ENCODE measurements at places on chromosomes 7 and 10.

- DNase-seq = no peak
Observed at GRCh38 chr10:29760138-29760900, 125.5 kb upstream of the SVIL start.

DNA sequence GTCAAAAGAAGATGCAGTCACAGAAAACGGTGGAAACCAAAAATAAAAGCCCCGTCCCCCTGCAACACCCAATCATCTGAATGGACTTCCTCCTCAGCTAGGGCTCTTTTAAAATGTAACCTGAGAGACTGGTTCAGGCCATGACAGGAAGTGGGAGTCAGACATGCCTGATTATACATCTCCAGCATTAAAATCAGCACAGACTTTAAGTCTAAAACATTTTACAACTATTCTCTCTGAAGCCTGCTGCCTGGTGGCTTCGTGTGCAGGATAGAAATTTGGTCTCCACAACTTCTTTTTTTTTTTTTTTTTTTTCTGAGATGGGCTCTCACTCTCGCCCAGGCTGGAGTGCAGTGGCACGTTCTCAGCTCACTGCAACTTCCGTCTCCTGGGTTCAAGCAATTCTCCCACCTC, 30.3 kb downstream of the HACD1 start:
- no peak for DNase-seq

DNA sequence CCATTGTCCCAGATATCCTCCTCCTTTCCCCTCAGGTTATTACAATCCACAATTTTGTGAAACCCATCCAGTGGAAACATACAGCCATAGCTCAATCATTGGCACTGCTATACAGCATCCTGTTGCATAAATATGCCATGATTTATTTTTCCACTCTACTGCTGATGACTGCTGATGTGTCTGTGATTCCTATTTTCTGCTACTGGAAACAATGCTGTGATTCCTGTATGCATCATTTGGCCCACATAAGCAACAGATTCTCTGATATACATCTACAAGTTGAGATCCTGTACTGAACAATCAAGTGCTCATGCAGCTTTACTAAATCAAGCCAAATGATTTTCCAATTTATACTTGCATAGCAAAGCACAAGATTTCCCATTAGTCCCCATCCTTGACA, 39.6 kb downstream of the CUL2 start:
- no peak for DNase-seq

DNA sequence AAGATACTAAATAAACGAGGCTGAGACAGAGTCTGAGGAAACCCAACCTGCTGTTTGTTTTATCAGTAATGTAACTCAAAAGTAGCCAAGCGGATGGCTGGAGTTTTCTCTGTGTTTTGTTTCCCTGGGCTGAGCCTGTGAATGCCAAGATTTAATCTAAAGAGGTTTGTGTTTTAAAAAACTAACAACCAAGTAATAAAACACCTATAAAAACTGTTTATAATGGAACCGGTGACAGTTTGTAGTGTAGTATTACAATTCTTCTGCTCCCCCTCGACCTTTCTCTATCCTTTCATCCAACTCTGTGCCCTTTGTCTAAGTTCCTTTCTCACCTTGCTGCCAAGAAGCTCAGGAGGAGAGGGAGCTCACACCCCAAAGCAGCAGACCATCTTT, 2.6 kb upstream of the KAT6B start:
- no peak for DNase-seq

- no peak for DNase-seq
Observed at GRCh38 chr10:48699011-48699627, 14.4 kb downstream of the WDFY4 start.

DNA sequence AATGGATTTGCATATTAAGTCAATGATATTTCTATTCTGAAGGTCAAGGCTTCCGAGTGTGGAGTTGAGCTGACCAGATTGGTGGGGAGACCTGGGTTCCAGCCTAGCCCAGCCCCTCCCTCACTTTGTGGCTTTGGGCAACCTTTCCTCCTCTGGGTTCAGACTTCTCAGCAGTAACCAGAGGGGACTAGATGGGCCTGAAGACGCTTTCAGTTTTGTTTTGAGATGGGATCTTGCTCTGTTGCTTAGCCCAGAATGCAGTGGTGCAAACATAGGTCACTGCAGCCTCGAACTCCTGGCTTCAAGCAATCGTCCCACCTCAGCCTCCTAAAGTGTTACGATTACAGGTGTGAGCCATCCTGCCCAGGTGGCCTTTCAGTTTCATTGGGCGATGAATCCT, 68.1 kb upstream of the LEP start:
- DNase-seq = no peak

GRCh38 chr7:18384491-18385143, 110.9 kb upstream of the HDAC9 start:
- no peak for DNase-seq

DNA sequence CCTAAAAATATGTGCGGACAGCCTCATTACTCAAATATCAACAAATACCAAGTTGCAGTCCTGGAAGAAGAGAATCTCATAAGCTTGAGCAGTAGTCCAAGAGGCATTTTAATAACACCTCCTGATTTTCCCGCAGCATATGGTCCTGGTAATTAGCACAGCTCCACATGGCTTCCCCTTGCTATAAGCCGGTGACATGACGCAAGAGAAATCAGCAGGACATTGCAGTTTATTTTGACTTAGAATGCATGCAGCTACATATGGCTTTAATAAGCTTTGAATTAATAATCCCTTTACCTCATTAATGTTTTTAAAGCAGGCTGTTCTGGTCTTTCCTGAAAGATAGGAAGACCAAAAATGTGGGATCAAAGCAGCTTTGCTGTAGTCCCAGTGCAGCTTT, 137.6 kb downstream of the RAMP3 start:
- DNase-seq = no peak

GRCh38 chr10:37563107-37563714, 294.2 kb downstream of the ZNF248 start:
- DNase-seq = no peak

GRCh38 chr7:106069471-106070200, 42.5 kb downstream of the SYPL1 start:
- no peak for DNase-seq

DNA sequence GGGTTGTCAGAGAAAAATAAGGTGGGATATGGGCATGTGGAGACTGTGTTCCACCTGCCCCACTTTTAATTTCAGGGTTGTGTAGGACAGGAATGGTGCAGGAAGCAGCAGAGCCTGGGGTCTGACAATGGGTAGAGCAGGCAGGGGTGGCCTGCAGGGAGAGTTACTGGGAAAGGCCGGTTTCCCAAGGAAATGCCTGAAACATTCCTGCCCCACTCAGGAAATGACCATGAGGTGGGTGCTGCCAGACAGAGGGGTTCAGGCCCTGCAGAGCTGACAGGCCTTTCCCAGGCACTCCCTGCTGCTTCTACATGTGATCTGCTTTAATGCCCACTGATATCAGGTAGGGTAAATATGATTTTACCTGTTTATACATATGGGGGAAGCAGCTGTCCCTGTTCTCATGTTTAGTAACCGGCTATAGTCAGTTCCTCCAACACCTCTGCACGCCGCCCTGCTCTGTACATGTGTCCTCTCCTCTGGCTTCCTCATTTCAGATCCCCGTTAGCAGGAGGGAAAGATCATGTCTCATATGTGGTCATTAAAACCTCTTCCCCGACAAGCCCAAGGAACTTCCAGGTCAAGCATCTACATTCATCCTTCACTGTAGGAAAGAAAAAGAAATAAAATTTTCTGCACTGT, 118.6 kb upstream of the PRSS58 start:
- DNase-seq = no peak

GRCh38 chr7:148838905-148839304, 45.2 kb downstream of the EZH2 start:
- DNase-seq = peak; percentile 45

DNA sequence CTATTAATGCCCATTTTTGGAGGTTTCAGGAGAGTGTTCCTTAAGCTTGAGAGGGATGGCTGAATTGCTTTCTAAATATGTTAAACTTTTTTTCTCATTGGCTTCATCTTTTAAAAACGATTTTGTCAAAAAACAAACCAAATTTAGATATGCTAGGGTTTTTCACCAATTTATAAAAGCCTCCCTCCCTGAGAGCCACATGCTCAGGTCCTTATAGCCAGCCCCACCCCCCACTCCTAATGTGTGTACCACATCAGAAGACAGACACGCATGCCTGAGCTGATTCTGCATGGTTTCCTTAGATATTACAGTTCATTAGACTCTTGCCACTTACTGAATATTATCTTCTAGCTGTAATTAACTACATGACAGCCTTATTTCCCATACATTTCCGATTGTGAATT, 2.0 kb downstream of the CUL1 start:
- peak; percentile 45 for DNase-seq

DNA sequence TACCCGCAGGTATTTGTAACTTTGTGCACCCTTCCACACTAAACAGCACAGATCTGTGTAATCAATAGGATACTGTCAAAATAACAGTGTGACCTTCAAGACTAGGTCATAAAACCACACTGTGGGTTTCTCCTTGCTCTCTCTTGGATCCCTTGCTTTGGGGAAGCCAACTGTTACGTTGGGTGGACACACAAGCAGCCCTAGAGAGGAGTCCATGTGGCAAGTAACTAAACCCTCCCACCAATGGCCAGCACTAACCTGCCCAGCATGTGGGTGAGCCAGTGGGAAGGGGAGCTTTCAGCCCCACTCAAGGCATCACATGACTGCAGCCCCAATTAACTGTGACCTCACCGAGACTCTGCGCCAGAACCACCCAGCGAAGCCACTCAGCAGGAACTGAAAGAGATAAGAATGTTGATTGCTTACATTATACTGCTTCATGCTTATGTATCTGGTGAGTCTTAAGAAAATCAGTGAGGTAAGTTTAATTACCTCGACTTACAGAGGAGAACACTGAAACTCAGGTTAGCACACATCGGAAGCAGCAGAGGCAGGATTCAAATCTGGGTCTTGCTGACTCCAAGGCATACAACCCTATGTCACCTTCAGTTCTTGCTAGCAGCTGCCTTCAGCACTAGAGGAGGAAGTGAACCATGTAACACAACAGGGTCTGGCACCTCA, 9.4 kb upstream of the ZC3HAV1 start:
- peak; percentile 66 for DNase-seq

GRCh38 chr10:56836659-56837058, 475.6 kb upstream of the ZWINT start:
- DNase-seq = no peak

GRCh38 chr10:132944510-132944909, 2.1 kb upstream of the CFAP46 start:
- DNase-seq = no peak

DNA sequence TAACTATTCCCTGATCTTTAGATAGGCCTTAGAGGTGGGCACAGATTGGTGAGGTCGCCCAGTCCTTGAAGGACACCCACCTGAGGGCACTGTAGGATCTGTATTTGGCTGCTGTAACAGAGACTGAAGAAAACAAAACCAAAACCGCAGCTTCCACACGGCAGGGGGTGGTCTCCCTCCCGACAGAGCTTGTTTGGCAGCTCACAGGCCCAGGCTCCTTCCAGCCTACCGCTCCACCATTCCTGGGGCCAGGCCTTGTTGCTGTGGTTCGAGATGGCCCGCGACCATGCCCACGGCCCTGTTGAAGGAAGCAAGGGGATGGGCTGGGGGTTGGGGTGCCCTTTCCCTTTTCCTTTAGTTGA, 30.4 kb downstream of the ZNF783 start:
- no peak for DNase-seq

DNA sequence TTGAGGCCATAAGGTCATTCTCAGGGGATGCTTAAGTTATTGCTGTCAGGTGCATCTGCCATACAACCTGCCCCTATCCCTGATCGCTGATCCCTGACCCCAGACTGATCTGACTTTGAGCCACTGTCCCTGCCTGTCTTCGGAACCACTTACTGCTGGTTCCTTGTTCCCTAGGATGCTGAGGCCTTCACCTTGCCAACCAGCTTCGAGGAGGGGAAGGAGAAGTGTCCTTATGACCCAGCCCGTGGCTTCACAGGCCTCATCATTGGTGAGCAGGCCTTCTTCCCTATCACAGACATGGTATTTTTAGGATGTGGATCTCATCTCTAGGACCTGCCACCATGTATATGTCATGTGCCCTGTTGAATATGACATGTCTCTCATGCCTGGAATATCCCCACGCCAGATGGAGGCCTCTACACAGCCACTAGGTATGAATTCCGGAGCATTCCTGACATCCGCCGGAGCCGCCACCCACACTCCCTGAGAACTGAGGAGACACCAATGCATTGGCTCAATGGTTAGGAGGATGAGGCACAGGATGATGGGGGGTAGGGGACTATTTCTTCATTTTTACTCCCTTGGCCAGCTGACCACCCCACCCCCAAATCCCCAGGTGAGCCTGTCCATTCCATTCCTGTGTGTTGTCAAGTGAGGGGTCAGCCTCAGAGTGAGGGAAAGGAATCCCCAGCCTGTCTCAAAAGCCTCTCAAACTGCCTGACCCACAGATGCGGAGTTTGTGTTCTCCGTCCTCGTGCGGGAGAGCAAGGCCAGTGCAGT, 9.0 kb downstream of the MRPL43 start:
- DNase-seq = peak; percentile 10

- no peak for DNase-seq
Observed at GRCh38 chr10:26557641-26558014, 119.5 kb downstream of the APBB1IP start.

DNA sequence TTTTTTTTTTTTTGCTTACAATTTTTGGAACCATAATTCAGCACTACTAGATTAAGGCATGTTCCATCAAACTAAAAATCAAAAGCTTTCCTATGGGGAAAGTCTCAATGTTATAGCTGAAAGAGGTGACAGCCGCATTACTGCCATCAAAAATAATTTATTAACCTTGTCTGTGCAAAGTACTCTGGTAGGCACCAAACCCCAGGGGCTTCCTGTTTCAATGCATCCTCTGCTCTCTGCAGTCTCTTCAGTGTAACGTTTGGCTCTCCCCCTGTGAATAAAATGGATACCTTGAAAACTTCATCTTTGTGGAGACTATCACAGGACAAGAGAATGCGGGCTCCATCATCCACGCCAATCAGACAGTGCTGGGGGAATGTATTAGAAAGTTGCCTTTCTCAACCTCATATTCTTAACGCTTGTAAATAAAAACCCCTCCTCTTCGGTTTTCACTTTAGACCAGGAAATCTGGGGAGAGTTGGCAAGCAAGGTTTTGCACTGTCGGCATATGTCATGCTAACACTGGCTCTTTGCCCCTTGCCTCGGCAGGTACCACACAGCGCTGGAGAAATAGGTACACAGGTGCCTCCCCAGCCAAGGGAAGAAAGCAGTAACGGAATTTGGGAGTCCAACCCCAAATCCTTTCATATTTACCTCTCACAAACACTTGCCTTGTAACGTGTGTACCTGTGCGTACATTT, 1.6 kb upstream of the NRG3 start:
- DNase-seq = no peak

GRCh38 chr10:32865170-32865569, 92.9 kb downstream of the ITGB1 start:
- DNase-seq = no peak

- DNase-seq = no peak
Observed at GRCh38 chr7:152709287-152710152, 33.6 kb upstream of the XRCC2 start.

- no peak for DNase-seq
Observed at GRCh38 chr10:43702213-43702935, 53.7 kb upstream of the ZNF32 start.

- DNase-seq = no peak
Observed at GRCh38 chr10:132385721-132386418, 11.1 kb upstream of the PWWP2B start.

Measured in activated CD4-positive, alpha-beta memory T cell treated with anti-CD3 and anti-CD28 coated beads, Interleukin-2, amount 10 ng/mL, durations not matched to agents 7 days and 5 days (primary cell).